Osteoblast (primary cell): ENCODE measurements at places on chromosomes 3 and 15. TPM values are rescaled to one million over a fixed set of nuclear protein-coding genes. Genes with fewer than 3 reads are reported as not detected.

VGLL3 gene
- 198 and 242 TPM in 2 replicates for total RNA-seq

ATP13A5 gene
- total RNA-seq: not detected in 2 replicates

TGM4 gene
- not detected in 2 replicates for total RNA-seq

PARP9 gene
- 29.2 and 33.3 TPM in 2 replicates for total RNA-seq

EPHA6 gene
- not detected in 2 replicates for total RNA-seq

FILIP1L gene
- total RNA-seq: 5.8 and 5.9 TPM in 2 replicates

- no peak overlapping the region for H3K27ac ChIP-seq
- H3K4me1 ChIP-seq: no peaks in the 10 kb centered on the region
- no peaks in the 10 kb centered on the region for H3K27me3 ChIP-seq
- no peak overlapping the region for H3K4me3 ChIP-seq
- no peaks in the 10 kb centered on the region for H3K36me3 ChIP-seq
- DNase-seq: no peak
Measured at GRCh38 chr15:47945872-47946650, 174.7 kb upstream of the SLC24A5 start.

DNA sequence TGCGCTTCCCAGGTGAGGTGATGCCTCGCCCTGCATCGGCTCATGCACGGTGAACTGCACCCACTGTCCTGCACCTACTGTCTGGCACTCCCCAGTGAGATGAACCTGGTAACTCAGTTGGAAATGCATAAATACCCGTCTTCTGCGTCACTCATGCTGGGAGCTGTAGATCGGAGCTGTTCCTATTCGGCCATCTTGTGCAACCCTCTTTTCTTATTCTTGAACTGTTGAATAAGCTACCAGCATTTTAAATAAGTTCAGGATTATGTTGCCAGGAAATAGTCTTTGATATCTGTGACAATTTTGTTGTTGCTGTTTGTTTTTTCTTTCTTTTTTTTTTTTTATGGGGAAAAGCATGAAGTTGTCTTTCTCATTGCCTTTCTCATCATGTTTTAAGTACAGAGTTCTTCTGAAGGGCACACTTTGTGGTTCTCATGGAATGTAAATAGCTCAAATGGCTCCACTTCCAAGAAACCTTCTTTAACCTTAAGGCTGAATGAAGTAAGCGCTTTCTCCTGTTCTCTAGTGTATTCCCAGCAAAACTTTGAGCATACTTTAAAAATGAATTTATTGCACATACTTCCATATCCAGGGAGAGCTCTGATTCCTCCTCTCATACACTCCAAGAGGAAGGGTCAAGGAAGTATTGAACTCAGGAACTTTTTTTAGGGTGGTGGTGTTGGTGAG is 468.0 kb upstream of the TBL1XR1 start:
- peak; percentile 50 for DNase-seq
- H3K27ac ChIP-seq: no peak overlapping the region
- no peaks in the 10 kb centered on the region for H3K4me1 ChIP-seq
- no peaks in the 10 kb centered on the region for H3K36me3 ChIP-seq

- no peak overlapping the region for H3K27ac ChIP-seq
- no peak overlapping the region for H3K4me3 ChIP-seq
- H3K27me3 ChIP-seq: no peaks in the 10 kb centered on the region
- DNase-seq: no peak
Measured at GRCh38 chr3:133330522-133330921, 69.3 kb upstream of the BFSP2 start.

- no peaks in the 10 kb centered on the region for H3K27me3 ChIP-seq
- no peaks in the 10 kb centered on the region for H3K4me1 ChIP-seq
- H3K36me3 ChIP-seq: no peaks in the 10 kb centered on the region
- no peak overlapping the region for H3K4me3 ChIP-seq
- no peak overlapping the region for H3K27ac ChIP-seq
Measured at GRCh38 chr15:92613841-92614240, 41.7 kb downstream of the FAM174B start.

GRCh38 chr3:152380043-152380442 is 111.3 kb downstream of the MBNL1 start:
- H3K4me3 ChIP-seq: no peak overlapping the region
- no peak for DNase-seq
- peaks cover 75% of the 10 kb centered on the region for H3K4me1 ChIP-seq
- no peaks in the 10 kb centered on the region for H3K27me3 ChIP-seq
- H3K36me3 ChIP-seq: peaks cover 12% of the 10 kb centered on the region

DNA sequence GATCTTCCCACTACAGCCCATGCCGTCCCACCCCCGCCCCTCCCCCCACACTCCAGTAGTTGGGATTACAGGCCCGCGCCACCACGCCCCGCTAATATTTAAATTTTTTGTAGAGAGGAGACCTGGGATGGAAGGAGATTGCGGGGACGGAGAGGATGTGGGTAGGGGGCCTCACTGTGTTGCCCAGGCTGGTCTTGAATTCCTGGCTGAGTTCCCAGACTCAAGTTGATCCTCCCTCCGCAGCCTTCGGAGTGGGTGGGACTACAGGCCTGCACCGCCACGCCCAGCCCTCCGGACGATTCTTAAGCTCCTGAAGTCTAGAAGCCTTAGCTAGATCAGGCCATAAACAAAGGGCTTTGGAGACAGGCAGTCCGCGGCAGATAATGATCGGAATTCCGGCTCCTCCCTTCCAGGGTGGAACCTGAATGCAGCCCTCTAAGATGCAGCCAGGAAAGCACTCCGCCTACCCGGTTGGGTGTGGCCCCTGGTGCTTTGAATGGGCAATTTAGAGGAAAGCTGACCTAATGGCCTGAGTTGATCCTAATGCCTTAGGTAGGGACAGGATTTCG is at the start of gene DPPA2:
TSS of gene DPPA2 (minus strand) at position 356 of the 569 bp plus-strand sequence. CDS start 1,975 bp downstream, outside the sequence.
- H3K27ac ChIP-seq: no peak within 1 kb of the TSS
- H3K27me3 ChIP-seq: no peaks in the 10 kb centered on the region
- DNase-seq: no peak
- no peaks in the 10 kb centered on the region for H3K4me1 ChIP-seq
- no peaks in the 10 kb centered on the region for H3K36me3 ChIP-seq

- no peak for DNase-seq
- no peak overlapping the region for H3K4me3 ChIP-seq
- H3K27me3 ChIP-seq: no peaks in the 10 kb centered on the region
- H3K27ac ChIP-seq: peak overlapping the region; percentile 10
- peaks cover 54% of the 10 kb centered on the region for H3K4me1 ChIP-seq
Measured at GRCh38 chr3:107212618-107213017, 164.6 kb upstream of the CCDC54 start.

DNA sequence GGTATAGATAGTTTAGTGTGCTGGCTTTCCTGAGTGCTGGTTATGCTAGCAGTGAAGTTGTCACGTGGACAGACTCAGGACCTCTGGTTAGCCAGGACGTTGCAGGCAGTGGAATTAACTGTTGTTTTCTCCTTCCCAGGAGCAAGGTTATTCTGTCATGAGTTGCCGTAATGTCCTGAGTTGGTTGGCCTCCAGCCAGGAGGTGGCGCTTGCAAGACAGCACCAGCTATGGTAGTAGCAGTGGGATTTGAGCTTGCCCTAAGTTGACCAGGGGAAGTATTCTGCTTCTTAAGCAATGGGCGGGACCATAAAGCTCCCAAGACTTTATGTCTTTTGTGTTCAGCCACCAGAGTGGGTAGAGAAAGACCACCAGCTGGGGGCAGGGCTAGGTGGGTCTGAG is 240.7 kb upstream of the DNAJC19 start:
- no peak for DNase-seq
- H3K36me3 ChIP-seq: no peaks in the 10 kb centered on the region
- no peaks in the 10 kb centered on the region for H3K4me1 ChIP-seq
- no peak overlapping the region for H3K27ac ChIP-seq
- no peak overlapping the region for H3K4me3 ChIP-seq

GRCh38 chr3:49175530-49175929 is 4.1 kb downstream of the KLHDC8B start:
- DNase-seq: peak; percentile 87
- H3K36me3 ChIP-seq: peaks cover 3% of the 10 kb centered on the region
- no peak overlapping the region for H3K4me3 ChIP-seq
- no peak overlapping the region for H3K27ac ChIP-seq
- no peaks in the 10 kb centered on the region for H3K27me3 ChIP-seq

- no peak for DNase-seq
- H3K36me3 ChIP-seq: no peaks in the 10 kb centered on the region
- peaks cover 4% of the 10 kb centered on the region for H3K27me3 ChIP-seq
- H3K27ac ChIP-seq: no peak overlapping the region
- H3K4me3 ChIP-seq: no peak overlapping the region
Measured at GRCh38 chr3:56885453-56885852, 83.7 kb upstream of the ARHGEF3 start.

DNA sequence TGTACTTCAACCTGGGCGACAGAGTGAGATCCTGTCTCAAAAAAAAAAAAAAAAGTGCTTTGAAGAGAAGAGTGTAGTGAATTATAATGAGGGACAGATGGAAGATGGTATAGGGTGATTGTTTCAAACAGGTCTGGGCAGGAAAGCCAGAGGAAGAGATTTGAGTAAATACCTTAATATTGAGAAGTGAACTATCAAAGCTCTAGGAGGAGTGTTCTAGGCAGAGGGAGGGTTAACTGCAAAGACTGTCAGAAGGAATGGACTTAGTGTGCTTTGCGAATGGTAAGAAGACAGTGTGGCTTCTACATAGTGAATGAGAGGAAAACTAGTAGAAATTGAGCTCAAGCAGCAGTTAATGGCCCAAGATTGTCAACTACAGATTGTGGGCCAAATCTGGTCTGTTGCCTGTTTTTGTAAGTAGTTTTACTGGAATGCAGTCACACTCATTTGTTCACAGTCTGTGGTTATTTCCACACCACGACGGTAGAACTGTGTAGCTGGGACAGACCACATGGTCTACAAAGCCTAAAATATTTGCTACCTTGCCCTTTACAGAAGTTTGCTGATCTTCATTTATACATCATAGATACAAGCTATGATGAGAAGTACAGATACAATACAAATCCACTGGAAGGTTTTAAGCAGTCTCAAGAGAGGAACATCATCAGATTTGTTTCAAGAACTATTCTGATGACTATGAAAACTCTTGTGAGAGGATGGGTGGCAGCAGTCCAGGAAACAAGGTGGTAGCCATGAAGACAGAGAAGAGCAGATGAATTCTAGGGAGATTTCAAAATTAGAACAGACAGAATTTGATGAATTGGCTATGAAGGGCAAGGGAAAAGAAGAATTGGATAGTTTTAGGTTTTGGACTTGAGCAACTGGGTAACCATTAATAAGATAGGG is 16.5 kb upstream of the USP50 start:
- H3K27me3 ChIP-seq: no peaks in the 10 kb centered on the region
- H3K27ac ChIP-seq: no peak overlapping the region
- H3K4me3 ChIP-seq: no peak overlapping the region
- no peak for DNase-seq
